ENCODE measurements at places on chromosomes 2 and 18.

GRCh38 chr2:120439637-120440384 is 93.9 kb downstream of the INHBB start:
- no peak for DNase-seq

- DNase-seq = no peak
These were observed 244.1 kb upstream of the TNP1 start for GRCh38 chr2:217103752-217104545.

- no peak for DNase-seq
These were observed 1467.8 kb downstream of the DPP10 start for GRCh38 chr2:115910270-115910669.

DNA sequence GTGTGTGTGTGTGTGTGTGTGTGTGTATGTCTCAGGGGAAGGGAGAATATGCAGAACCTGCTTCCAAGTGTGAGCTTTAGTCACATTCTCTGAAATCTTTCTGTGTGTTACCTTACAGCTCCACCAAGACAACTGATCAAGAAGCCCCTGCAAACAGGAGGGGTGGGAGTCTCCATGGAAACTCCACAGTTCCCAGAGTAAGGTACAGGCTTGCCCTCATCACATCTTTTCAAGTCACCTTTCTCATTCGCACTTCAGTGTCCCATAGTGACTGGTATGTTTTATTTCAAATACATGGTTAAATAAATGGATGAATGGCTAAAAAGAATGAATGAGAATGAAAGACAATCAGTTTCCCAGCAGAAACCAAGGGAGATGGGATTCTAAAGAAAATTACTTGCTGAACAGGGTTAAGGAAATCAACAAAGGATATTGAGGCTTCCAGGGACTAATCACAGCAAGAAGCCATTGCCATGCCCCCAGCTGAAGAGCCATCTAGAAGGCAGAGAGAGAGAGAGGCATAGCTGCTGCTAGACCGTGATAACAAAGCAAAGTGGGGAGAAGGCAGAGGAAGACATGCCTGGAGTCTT is 987.2 kb upstream of the CELF4 start:
- DNase-seq = no peak

- DNase-seq = no peak
These were observed 162.8 kb downstream of the TSN start for GRCh38 chr2:121918231-121918630.

- no peak for DNase-seq
These were observed 513.6 kb downstream of the STK39 start for GRCh38 chr2:167733747-167734146.

DNA sequence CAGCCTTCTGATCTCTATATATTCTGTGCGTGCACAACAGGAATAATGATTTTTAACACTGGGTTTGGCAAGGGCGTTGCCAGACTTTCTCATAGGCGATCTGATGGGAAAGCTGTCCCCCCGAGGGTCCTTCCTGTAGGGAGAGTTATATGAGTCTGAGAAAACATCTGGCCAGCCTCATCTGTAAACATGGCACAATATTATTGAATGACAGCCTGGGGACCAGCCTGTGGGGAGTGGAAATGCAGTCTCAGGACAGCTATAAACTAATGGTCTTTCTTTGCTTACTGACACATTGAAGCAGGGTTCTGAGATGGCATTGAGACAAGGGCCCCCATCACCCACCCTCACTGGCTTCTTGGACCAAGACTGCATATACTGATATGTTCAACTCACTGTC is 62.5 kb downstream of the CTIF start:
- no peak for DNase-seq

- no peak for DNase-seq
These were observed 4.7 kb upstream of the SLC40A1 start for GRCh38 chr2:189585226-189585756.

All from inflammatory macrophage (primary cell).